H1 (cell line): ENCODE measurements at places on chromosomes 6 and 20.

- no peak for DNase-seq
Observed at GRCh38 chr20:9022376-9022775, 46.5 kb upstream of the PLCB4 start.

GRCh38 chr20:15523400-15523799 is 1049.8 kb downstream of the KIF16B start:
- no peak for DNase-seq

DNA sequence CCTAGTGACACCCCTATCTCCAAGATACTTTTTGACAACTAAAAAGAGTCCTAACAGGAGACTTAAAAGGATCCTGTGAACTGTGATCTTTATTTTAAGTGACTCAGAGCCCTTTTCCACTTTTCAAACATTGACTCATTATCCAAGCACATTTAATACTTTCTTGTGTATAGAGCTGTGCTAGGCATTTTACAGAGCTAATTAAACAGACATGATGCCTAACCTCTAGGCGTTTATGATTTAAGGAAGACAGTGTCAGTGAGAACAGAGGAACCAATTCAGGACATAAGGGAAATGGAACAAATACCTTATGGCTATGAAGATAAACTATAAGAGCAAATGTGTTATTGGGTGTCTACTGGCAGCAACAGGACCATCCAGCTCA is 282.6 kb downstream of the TPBG start:
- no peak for DNase-seq

- DNase-seq, result no peak
Observed at GRCh38 chr20:914727-915498, 1.2 kb downstream of the ANGPT4 start.

DNA sequence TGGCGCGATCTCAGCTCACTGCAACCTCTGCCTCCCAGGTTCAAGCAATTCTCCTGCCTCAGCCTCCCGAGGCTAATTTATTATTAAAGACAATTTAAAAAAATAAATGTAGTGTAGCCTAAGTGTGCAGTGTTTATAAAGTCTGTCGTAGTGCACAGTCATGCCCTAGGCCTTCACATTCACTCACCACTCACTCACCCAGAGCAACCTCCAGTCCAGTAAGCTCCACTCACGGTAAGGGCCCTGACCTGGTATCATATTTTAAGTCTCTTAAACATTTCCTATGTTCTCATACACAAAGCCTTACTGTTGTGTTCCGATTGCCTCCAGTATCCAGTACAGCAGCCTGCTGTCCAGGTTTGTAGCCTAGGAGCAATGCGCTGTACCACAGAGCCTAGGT is 168.2 kb upstream of the FOXQ1 start:
- no peak for DNase-seq

- no peak for DNase-seq
Observed at GRCh38 chr6:104526376-104526775, 333.3 kb downstream of the HACE1 start.

- no peak for DNase-seq
Observed at GRCh38 chr6:96520171-96521115, 1.2 kb upstream of the UFL1 start.

GRCh38 chr6:12958052-12958706 is 241.6 kb downstream of the PHACTR1 start:
- no peak for DNase-seq

DNA sequence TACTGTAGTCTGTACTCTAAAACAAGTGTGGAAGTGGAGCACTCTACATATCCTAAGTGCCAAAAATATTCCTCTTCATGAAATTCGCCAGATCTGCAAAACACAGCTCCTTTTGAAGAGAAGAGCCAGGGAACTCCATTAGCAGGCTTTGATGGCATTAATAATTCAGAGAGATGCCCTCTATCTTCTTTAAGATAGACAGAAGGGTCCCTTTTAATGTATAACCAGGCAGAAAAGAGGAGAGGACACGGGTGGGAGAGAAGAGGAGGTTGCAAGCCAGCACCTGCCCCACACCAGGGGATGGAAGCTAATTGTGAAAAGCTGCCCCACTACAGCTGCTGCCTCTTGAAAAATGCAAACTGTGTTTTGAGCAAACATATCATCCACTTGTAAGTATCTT is 3.7 kb upstream of the RFPL4B start:
- no peak for DNase-seq

GRCh38 chr6:125858427-125859320 is 67.9 kb downstream of the NCOA7 start:
- DNase-seq, result peak; percentile 68

DNA sequence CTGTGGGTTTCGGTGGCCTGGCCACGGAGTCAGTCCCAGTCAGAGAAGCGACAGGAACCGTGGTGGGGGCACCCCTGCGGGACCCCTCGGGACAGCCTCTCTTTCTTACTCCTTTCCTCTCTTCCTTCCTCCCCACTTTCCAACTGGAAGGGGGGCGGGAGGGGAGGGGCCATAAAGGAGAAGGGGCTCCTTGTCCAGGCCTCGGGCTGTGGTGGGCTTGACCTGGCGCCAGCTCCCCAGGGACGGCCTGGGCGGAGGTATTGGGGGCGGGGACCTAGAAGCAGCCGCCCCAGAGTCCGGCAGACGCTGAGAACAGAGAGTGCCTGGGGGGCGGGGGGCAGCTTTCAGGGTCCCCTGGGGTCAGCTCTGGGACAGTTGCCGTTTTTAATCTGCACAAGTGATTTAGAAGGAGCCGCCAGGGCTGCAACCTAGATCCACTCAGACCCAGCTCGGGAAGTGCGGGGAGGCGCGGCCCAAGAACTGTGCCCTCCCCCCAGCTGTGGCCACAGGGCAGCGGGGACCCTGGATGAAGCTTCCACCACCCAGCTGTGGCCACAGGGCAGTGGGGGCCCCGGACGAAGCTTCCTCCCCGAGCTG is 6.4 kb upstream of the ABHD16B start:
- DNase-seq, result no peak

GRCh38 chr6:36731622-36732310 is 34.1 kb downstream of the RAB44 start:
- no peak for DNase-seq

DNA sequence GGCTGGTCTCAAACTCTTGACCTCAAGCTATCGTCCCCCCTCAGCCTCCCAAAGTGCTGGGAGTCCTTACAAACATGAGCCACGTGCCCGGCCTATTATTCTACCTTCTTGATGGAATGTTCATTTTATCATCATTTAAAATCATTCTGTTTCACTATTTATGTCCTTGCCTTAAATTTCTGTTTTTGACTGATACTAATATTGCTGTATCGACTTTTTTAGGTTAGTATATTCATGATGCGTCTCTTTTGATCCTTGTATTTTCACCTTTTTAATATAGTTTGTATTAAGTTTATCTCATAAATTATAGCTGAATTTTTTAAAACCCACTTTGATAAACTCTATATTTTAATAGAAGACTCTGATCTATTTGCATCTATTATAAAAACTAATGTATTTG is 98.4 kb upstream of the STXBP5 start:
- DNase-seq, result no peak

DNA sequence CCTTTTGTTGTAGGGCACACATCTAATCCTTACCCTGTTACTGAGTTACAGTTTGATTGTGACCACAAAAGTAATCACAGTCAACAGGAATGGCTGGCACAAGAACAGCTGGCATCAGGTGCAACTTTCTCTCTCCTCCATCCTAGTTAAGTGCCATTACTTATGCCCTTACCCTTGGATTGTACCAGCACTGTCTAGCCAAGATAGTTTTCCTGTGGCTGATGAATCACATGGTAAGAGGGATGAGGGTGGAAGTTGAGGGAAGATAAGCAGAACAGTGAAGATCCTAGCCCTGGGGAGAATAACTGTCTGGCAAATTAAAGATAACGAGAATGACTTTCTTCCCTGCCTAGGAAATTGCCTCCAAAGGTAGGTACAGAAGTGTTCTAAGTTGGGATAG is 42.0 kb downstream of the RNF217 start:
- DNase-seq, result no peak

DNA sequence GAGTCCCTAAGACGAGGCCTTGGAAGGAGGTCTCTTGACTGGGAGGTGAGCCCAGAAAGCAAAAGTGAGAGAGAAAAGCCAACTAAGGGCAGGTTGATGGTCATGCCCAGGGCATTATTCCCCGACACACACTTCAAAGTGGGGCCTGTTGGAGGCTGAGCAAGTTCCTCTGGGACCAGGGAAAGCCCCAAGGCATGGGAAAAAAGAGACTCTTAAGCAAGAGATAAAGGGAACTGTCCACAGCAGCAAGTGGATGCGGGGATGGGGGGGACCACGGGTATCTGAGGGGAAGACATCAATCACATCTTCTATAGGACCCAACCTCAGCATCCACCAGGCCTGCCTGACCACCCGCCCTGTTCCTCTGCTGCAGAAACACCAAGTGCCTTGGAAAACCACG is 119.9 kb upstream of the MAFB start:
- no peak for DNase-seq

- no peak for DNase-seq
Observed at GRCh38 chr6:5201271-5201670, 59.5 kb downstream of the LYRM4 start.

DNA sequence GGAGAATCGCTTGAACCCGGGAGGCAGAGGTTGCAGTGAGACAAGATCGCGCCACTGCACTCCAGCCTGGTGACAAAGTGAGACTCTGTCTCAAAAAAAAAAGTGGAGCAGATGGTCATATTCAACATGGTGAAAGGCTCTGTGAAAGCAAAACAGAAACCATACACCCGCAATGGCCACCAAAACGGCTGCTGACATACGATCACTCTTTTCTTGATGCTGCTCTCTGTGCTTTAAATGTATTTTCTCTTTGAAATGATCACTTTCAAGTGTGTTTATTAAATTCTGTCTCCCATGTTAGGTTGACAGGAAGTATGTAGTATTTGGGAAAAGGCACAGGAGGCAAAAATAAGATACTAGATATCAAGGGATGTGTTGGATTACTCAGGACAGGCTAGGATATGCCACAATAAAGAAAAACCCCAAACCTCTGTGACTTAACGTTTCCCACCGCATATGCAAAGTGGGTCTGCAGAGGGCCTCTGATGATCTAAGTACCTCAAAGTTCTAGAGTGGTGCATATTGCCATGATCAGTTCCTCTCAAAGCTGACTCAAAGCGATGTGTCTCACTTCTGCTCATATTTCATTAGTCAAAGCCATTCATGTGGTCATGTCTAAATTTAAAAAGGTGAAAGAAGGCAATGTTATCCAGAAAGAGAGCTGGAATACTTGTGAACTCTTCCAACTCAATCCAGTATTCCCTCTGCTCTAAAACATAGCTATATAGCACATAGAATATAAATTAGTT is 155.1 kb upstream of the SOX4 start:
- no peak for DNase-seq

GRCh38 chr20:9867196-9867980 is 28.5 kb upstream of the PAK5 start:
- no peak for DNase-seq

DNA sequence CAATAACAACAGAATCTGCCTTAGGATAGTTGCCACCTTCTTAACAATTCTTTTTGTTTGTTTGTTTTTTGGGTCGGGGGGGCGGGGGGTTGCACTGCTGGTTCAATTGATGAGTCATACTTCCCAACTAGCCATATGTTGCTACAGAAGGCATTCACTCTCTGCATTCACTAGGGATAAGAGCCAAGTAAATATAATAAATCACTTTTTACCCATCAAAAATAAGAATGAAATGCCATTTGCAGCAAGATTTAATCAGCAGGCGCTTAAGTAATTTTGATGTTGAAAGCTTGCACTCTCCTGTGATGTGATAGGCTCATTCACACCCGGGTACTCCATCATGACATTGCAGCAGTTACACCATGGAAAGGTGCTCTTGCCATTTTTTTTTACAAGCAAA is 209.8 kb downstream of the HIVEP2 start:
- no peak for DNase-seq

DNA sequence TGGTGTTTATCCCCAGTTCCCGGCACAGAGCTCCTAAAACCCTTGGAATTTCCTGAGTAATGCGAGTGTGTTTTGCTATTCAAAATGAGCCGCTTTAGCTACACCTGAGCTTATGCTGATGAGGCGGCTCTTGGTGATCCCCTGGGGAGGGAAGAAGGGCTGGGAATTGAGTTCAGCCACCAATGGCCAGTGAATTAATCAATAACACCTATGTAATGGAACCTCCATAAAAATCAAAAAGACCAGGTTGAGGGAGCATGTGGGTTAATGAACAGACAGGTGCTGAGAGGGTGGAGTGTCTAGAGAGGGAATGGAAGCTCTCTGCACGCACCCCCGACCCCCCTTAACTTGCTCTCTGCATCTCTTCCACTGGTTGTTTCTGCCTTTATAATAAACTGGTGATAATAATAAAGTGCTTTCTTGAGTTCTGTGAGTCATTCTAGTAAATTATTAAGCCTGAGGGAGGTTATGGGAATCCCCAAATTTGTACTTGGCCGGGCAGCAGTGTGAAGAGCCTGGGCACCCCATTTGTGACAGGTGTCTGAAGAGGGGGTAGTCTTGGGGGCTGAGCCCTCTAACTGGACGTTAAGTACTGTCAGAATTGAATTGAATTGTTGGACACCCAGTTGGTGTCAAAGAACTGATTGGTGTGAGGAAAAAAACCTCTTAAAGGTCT is 24.6 kb upstream of the SERPINB1 start:
- DNase-seq, result no peak

GRCh38 chr6:7042056-7042653 is 65.6 kb upstream of the RREB1 start:
- DNase-seq, result no peak

DNA sequence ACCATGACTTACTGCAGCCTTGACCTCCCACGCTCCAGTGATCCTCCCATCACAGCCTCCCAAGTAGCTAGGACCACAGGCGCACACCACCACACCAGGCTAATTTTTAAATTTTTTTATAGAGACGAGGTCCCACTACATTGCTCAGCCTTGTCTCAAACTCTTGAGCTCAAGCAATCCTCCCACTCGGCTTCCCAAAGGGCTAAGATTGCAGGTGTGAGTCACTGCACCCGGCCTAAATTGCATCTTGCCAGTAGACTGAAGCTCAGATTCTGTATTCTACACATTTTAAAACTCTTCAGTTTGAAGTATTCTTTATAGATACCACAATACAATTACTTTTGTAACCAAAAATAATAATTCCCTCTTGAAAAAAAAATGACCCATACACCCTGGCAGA is 11.4 kb downstream of the NUDT3 start:
- no peak for DNase-seq

GRCh38 chr20:13119583-13119982 is 101.5 kb upstream of the ISM1 start:
- DNase-seq, result no peak

GRCh38 chr6:14597090-14597489 is 479.5 kb downstream of the CD83 start:
- no peak for DNase-seq

GRCh38 chr6:112289038-112289566 is 34.7 kb upstream of the LAMA4 start:
- no peak for DNase-seq

- DNase-seq, result no peak
Observed at GRCh38 chr6:1615853-1616420, 6.2 kb downstream of the FOXC1 start.

DNA sequence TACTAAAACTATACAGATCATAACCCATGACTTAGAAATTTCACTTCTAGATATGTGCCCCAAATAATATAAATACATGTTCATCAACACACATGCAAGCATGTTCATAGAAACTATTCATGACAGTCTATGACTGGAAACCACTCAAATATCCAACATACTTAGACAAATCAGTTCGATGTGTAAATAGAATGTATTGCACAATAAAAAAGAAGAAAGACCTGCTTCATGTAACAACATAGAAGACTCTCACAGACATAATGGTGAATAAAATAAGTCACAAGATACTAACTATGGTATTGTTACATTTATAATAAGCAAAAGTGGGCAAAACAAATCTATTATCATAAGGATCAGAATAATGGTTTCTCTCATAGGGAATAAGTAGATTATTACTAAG is 163.5 kb upstream of the THBS2 start:
- DNase-seq, result no peak
